ENCODE measurements at places on chromosomes 5 and 9.

- peaks cover 2% of the 10 kb centered on the region for H3K27me3 ChIP-seq
- H3K4me3 ChIP-seq = no peak overlapping the region
- DNase-seq = no peak
- no peak overlapping the region for H3K27ac ChIP-seq
- no peaks in the 10 kb centered on the region for H3K36me3 ChIP-seq
- peaks cover 22% of the 10 kb centered on the region for H3K4me1 ChIP-seq
Measured at GRCh38 chr9:107635101-107635802, 145.7 kb upstream of the KLF4 start.

GRCh38 chr5:172707285-172708182 is 63.5 kb downstream of the DUSP1 start:
- DNase-seq = peak; percentile 66
- peak overlapping the region; percentile 58 for H3K4me3 ChIP-seq
- peaks cover 16% of the 10 kb centered on the region for H3K4me1 ChIP-seq
- peaks cover 7% of the 10 kb centered on the region for H3K27me3 ChIP-seq
- H3K36me3 ChIP-seq = no peaks in the 10 kb centered on the region

GRCh38 chr9:14511452-14511851 is 181.8 kb downstream of the ZDHHC21 start:
- no peak for DNase-seq
- no peaks in the 10 kb centered on the region for H3K36me3 ChIP-seq
- no peaks in the 10 kb centered on the region for H3K4me1 ChIP-seq
- H3K27ac ChIP-seq = no peak overlapping the region
- H3K4me3 ChIP-seq = no peak overlapping the region

GRCh38 chr9:98182069-98182820 is 10.2 kb downstream of the CORO2A start:
- no peaks in the 10 kb centered on the region for H3K36me3 ChIP-seq
- DNase-seq = no peak
- H3K4me1 ChIP-seq = no peaks in the 10 kb centered on the region
- peaks cover 2% of the 10 kb centered on the region for H3K27me3 ChIP-seq
- no peak overlapping the region for H3K27ac ChIP-seq

- H3K27ac ChIP-seq = 0 out of 2 replicates have a peak overlapping the region, but pooled peaks have one; percentile 8
- peaks cover 21% of the 10 kb centered on the region for H3K36me3 ChIP-seq
- H3K27me3 ChIP-seq = 0 out of 2 replicates have a peak, but pooled peaks cover 3% of the 10 kb centered on the region
- no peak overlapping the region for H3K4me3 ChIP-seq
- peaks cover 20% of the 10 kb centered on the region for H3K4me1 ChIP-seq
- DNase-seq = peak; percentile 13
Measured at GRCh38 chr9:83992407-83992806, 11.8 kb downstream of the RMI1 start.

DNA sequence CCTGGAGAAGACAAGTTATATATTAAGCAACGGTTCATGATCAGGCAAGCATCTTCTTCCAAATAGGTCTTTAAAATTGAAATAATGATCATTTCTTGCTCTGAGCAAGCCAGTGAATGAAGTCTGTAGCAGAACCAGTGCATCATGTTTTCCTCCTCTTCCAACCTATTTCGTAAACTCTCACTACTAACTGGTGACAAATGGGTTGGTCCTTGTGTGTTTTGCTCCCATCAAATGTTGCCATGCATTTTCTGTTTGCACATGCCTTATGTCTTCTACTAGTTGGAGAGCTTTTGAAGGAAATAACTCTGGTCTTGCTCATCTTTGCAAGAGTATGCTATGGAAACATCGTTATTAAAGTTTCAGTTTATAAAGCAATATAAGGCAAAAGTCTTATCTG is 37.2 kb upstream of the SPDL1 start:
- DNase-seq = no peak
- no peaks in the 10 kb centered on the region for H3K36me3 ChIP-seq
- H3K27ac ChIP-seq = no peak overlapping the region
- no peak overlapping the region for H3K4me3 ChIP-seq
- H3K4me1 ChIP-seq = peaks cover 49% of the 10 kb centered on the region

- H3K27ac ChIP-seq = peak overlapping the region; percentile 86
- no peaks in the 10 kb centered on the region for H3K36me3 ChIP-seq
- no peaks in the 10 kb centered on the region for H3K27me3 ChIP-seq
Measured at GRCh38 chr5:132086277-132086794, 12.7 kb downstream of the CSF2 start.

GRCh38 chr5:41842777-41843176 is 27.4 kb downstream of the OXCT1 start:
- H3K27ac ChIP-seq = no peak overlapping the region
- no peak overlapping the region for H3K4me3 ChIP-seq
- H3K27me3 ChIP-seq = no peaks in the 10 kb centered on the region
- peaks cover 6% of the 10 kb centered on the region for H3K4me1 ChIP-seq

DNA sequence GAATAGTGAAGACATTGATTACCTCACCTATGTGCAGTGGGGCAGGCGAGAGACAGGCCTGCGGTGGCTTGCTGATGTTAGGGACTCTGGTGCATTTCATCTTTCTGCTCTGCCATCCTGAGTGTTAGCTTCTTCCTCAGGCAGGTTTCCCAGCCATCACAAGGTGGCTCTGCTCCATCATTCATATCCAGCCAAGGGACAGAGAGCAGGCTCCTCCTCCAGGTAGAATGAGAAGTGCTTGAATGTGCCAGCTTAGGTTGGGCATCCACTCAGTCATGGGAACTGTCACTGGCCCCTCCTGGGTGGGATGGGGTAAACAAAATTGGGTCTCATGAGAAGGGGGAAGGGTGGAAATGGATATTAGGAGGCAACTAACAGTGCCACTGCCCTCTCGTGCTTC is 24.8 kb downstream of the GPR107 start:
- no peaks in the 10 kb centered on the region for H3K27me3 ChIP-seq
- no peak overlapping the region for H3K27ac ChIP-seq
- peaks cover under 1% of the 10 kb centered on the region for H3K4me1 ChIP-seq
- H3K4me3 ChIP-seq = no peak overlapping the region
- H3K36me3 ChIP-seq = peaks cover 30% of the 10 kb centered on the region
- no peak for DNase-seq

- H3K36me3 ChIP-seq = peaks cover 41% of the 10 kb centered on the region
- H3K4me1 ChIP-seq = peaks cover 85% of the 10 kb centered on the region
- H3K27me3 ChIP-seq = no peaks in the 10 kb centered on the region
Measured at GRCh38 chr5:136033234-136033633, 4.4 kb downstream of the TGFBI start.

- H3K27ac ChIP-seq = no peak overlapping the region
- DNase-seq = no peak
- peaks cover 14% of the 10 kb centered on the region for H3K27me3 ChIP-seq
- H3K4me1 ChIP-seq = peaks cover 7% of the 10 kb centered on the region
- H3K4me3 ChIP-seq = peak overlapping the region; percentile 39
Measured at GRCh38 chr9:14399756-14400657, 86.1 kb upstream of the NFIB start.

GRCh38 chr5:143177263-143177983 is 226.1 kb downstream of the NR3C1 start:
- H3K27ac ChIP-seq = peak overlapping the region; percentile 45
- peak; percentile 69 for DNase-seq
- no peak overlapping the region for H3K4me3 ChIP-seq
- H3K4me1 ChIP-seq = peaks cover 35% of the 10 kb centered on the region
- no peaks in the 10 kb centered on the region for H3K36me3 ChIP-seq

DNA sequence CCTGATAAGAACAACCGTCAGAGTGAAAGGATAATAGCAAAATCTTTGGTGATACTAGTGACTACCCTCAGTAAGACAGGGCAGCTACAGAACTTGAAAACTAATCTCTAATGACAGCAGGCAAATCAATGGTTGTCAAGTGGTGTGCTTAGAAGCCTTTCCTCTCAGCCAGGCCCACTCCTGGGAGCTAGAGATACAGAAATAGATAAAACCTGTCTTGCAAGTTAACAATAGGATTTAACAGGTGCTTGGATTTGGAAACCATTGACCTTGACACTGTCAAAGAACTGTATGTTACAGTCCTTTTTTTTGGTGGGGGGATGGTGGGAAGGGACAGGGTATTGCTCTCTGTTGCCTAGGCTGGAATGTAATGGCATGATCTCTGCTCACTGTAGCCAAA is 118.6 kb downstream of the BASP1 start:
- H3K27me3 ChIP-seq = peaks cover 14% of the 10 kb centered on the region
- H3K4me3 ChIP-seq = no peak overlapping the region
- 0 out of 2 replicates have a peak, but pooled peaks cover 4% of the 10 kb centered on the region for H3K36me3 ChIP-seq
- H3K4me1 ChIP-seq = no peaks in the 10 kb centered on the region
- no peak overlapping the region for H3K27ac ChIP-seq
